ENCODE measurements at places on chromosomes 11 and 22.

GRCh38 chr11:87356428-87356827 lies 318.7 kb downstream of the TMEM135 start:
- DNase-seq, result no peak

- no peak for DNase-seq
These were observed 61.6 kb upstream of the PTPN5 start for GRCh38 chr11:18853086-18853720.

DNA sequence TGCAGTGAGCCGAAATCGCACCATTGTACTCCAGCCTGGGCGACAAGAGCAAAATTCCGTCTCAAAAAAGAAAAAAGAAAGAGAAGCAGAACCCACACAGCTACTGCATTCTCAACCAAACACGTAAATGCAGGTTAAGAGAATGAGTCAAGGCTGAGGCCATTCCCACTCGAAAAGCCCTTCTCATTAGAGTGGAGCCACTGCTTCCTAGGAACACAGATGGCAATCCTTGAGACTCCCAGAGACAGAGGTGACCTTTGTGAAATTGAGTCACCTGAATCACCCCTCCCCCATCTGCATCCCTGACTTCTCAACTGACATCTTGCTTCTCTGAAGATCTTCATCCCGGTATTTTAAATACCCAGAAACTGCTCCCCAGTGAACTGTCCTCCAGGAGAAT lies 8.2 kb downstream of the PACSIN2 start:
- no peak for DNase-seq

DNA sequence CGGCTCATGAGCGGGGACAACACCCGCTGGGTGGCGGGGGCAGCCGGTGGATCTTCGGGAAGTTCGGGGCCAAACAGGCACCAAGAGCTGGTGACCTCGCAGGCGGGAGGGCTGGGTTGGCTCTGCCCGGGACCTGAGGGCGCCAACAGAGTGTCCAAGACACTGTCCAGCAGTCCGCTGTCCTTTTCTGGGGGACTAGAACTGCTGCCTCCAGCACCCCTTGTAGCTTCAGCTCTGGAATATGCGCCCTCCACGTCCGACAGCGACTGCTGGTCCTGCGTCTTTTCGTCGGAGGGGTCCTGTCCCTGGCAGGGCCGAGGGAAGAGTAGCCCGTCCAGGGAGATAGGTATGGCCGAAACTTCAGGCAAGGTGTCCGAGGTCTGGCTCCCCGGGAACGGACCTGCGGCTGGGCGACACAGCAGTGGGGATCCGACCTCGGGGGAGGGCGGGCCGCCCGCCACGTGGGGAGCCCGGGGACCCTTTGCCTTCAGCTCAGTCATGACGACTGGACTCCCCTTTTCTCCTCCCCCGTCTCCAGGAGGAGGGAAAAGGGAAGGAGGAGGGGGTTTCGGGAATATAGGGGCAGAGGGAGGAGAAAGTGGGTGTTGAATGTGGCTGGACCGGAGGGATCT lies 926 bp downstream of the PGR start:
- DNase-seq, result no peak

- DNase-seq, result no peak
These were observed 152.5 kb downstream of the FBXO7 start for GRCh38 chr22:32627091-32627490.
